ENCODE measurements at places on chromosomes 12 and 14. TPM values are rescaled to one million over a fixed set of nuclear protein-coding genes. Genes with fewer than 3 reads are reported as not detected.

The PPP4R4 gene
- 0.51 TPM for total RNA-seq

The SCN8A gene
- 12.8 TPM for total RNA-seq

The KRT77 gene
- total RNA-seq: not detected

The SYNE3 gene
- total RNA-seq: 15.9 TPM

The CMKLR1 gene
- under 0.01 TPM for total RNA-seq

The VRTN gene
- total RNA-seq: not detected

The KLHL33 gene
- 1.5 TPM for total RNA-seq

The KMT2D gene
- total RNA-seq: 21.1 TPM

The TGFB3 gene
- total RNA-seq: 10.5 TPM

The GNB3 gene
- total RNA-seq: 1.3 TPM

The CFAP251 gene
- total RNA-seq: 7.9 TPM

All from fibroblast of lung (primary cell).